GM12878 (cell line): ENCODE measurements at places on chromosomes 1 and 21. TPM values are rescaled to one million over a fixed set of nuclear protein-coding genes. Genes with fewer than 3 reads are reported as not detected.

Gene CD1D
- total RNA-seq, result 0.72 and 1.4 TPM in 2 replicates

Gene LRRC39
- 0.13 and 0.23 TPM in 2 replicates for total RNA-seq

Gene AGO3
- 16.1 and 17.6 TPM in 2 replicates for total RNA-seq

Gene PRKAA2
- not detected in 2 replicates for total RNA-seq

Gene OR2T33
- not detected in 2 replicates for total RNA-seq

Gene A3GALT2
- not detected in 2 replicates for total RNA-seq

- no peak for DNase-seq
- no peak overlapping the region for H3K4me3 ChIP-seq
- H3K4me1 ChIP-seq, result no peaks in the 10 kb centered on the region
- H3K27me3 ChIP-seq, result no peaks in the 10 kb centered on the region
- H3K36me3 ChIP-seq, result no peaks in the 10 kb centered on the region
- no peak overlapping the region for H3K27ac ChIP-seq
These were observed 362.7 kb downstream of the PTPRU start for GRCh38 chr1:29599071-29599470.

GRCh38 chr1:100643471-100644196, 75.9 kb upstream of the VCAM1 start:
- no peaks in the 10 kb centered on the region; the same call in 1 of the 2 replicates for H3K27me3 ChIP-seq
- H3K4me1 ChIP-seq, result no peaks in the 10 kb centered on the region
- no peaks in the 10 kb centered on the region for H3K36me3 ChIP-seq
- no peak overlapping the region for H3K27ac ChIP-seq

GRCh38 chr1:23799570-23800399, 769 bp downstream of the GALE start:
- peaks cover 9% of the 10 kb centered on the region for H3K4me1 ChIP-seq
- H3K4me3 ChIP-seq, result peak overlapping the region; percentile 80
- peak overlapping the region; percentile 70 for H3K27ac ChIP-seq
- H3K27me3 ChIP-seq, result no peaks in the 10 kb centered on the region
- peaks cover 6% of the 10 kb centered on the region; the same call in 1 of the 2 replicates for H3K36me3 ChIP-seq
- no peak for DNase-seq

- H3K27me3 ChIP-seq, result no peaks in the 10 kb centered on the region
- no peak for DNase-seq
- no peaks in the 10 kb centered on the region for H3K4me1 ChIP-seq
- peaks cover 16% of the 10 kb centered on the region for H3K36me3 ChIP-seq
- H3K27ac ChIP-seq, result no peak overlapping the region
These were observed 21.4 kb downstream of the TEX38 start for GRCh38 chr1:46692811-46693770.

DNA sequence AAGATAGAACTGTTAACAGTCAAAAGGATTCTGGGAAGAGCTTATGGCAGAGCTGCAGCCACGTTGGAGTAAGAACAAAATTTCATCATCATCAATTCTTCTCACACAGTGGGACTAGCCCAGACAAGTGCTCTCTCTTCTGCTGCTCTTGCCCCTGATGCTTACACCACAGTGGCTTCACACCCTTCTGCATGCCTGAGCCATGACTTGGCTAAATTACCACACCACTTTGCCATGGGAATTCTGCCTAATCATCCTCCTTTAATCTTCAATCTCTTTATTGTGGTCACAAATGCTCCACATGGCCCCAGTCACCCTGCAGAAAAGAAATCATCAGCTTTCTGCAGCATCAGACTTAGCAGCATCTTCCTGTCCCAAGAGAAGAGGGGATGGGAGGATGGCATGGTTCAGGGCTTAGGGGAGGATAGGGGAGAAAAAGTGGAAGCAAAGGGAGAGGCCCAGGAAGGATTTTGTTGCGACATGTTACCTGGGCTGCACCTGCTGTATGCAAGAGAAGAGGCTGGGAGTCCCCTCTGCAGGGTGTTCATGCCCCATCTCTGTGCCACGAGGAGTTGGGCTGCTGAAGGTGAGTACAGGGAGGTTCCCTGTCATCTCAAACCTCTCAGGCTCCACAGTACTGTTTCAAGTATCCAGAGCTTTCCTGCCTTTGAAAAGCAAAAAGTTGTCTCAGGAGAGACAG, 9.0 kb upstream of the RPTN start:
- no peak overlapping the region for H3K4me3 ChIP-seq
- no peaks in the 10 kb centered on the region for H3K27me3 ChIP-seq
- H3K36me3 ChIP-seq, result no peaks in the 10 kb centered on the region
- DNase-seq, result no peak
- peaks cover 14% of the 10 kb centered on the region for H3K4me1 ChIP-seq
- no peak overlapping the region for H3K27ac ChIP-seq

- H3K36me3 ChIP-seq, result no peaks in the 10 kb centered on the region
- H3K4me3 ChIP-seq, result no peak overlapping the region
- no peak for DNase-seq
- H3K27ac ChIP-seq, result no peak overlapping the region
These were observed 172.2 kb upstream of the IRF2BP2 start for GRCh38 chr1:234782105-234782751.

GRCh38 chr1:164565357-164565756, 6.4 kb downstream of the PBX1 start:
- DNase-seq, result no peak
- H3K36me3 ChIP-seq, result no peaks in the 10 kb centered on the region
- H3K4me1 ChIP-seq, result no peaks in the 10 kb centered on the region
- H3K4me3 ChIP-seq, result no peak overlapping the region

DNA sequence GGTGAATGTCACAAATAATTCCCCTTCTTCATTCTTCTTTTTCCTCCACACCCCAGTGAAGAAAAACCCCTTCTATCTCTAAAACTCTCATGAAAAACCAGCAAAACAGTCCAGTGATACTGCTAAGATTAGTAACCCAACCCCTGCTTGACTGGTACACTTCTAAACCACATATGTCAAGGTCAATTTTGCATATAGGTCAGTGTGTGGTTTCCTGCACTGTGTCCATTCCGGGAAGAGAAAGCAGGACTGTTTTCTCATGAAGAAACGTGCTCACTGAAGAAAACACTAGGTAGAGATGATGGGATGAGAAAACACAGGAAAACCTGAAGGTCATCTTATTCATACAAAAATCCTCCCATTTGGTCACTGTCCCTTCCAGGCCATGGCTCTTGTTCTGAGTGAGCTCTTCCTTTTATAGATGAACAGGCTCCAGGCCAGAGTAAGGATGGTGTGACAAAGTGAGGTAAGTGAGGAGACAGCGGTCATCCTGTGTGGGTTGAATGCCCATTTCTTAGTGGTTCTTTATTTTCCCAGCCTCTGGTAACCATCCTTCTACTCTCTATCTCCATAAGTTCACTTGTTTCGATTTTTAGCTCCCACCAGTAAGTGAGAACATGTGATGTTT, 122.7 kb downstream of the FASLG start:
- peak; percentile 40 for DNase-seq
- no peaks in the 10 kb centered on the region for H3K27me3 ChIP-seq
- no peak overlapping the region for H3K4me3 ChIP-seq
- H3K27ac ChIP-seq, result no peak overlapping the region
- no peaks in the 10 kb centered on the region for H3K36me3 ChIP-seq
- H3K4me1 ChIP-seq, result peaks cover 30% of the 10 kb centered on the region

- H3K4me3 ChIP-seq, result no peak overlapping the region
- no peaks in the 10 kb centered on the region for H3K27me3 ChIP-seq
- H3K36me3 ChIP-seq, result no peaks in the 10 kb centered on the region
- H3K4me1 ChIP-seq, result no peaks in the 10 kb centered on the region
- H3K27ac ChIP-seq, result no peak overlapping the region
- DNase-seq, result no peak
These were observed 42.0 kb downstream of the UBIAD1 start for GRCh38 chr1:11314959-11315358.

- H3K4me1 ChIP-seq, result peaks cover 10% of the 10 kb centered on the region; the same call in 1 of the 2 replicates
- H3K27me3 ChIP-seq, result no peaks in the 10 kb centered on the region
- no peaks in the 10 kb centered on the region for H3K36me3 ChIP-seq
These were observed 735.3 kb upstream of the ADGRL4 start for GRCh38 chr1:79741720-79742421.

DNA sequence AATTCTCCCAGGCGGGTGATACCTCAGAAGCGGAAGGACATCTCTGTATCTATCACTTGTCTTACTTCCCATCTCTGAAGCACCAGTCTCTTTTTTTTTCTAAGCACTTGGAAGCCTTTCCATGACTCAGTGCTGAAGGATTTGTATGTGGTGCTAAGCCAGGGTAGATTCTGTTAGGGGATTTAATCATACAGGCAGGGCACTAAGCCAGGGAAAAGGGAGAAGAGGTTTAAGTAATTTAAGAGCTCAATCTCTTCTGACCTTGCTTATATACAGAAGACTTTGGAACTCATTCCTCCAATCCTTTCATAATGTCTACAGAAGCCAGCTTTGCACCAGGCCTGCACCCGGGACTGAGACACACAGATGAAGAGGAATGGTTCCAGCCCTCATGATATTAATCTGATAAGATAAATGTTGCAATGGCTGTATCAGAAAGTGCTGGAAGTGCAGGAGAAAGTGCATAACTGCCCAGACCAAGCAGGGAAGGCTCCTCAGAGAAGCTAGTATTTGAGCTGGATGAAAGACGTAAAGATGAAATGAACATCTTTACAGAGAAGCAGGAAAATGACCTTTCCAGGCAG, 11.0 kb downstream of the FAM163A start:
- H3K4me3 ChIP-seq, result no peak overlapping the region
- no peaks in the 10 kb centered on the region for H3K4me1 ChIP-seq
- H3K27ac ChIP-seq, result no peak overlapping the region
- DNase-seq, result no peak

GRCh38 chr21:18252680-18253079, 8.0 kb downstream of the CHODL start:
- no peaks in the 10 kb centered on the region for H3K4me1 ChIP-seq
- no peaks in the 10 kb centered on the region for H3K36me3 ChIP-seq
- no peak overlapping the region for H3K27ac ChIP-seq
- no peak for DNase-seq

- peak; percentile 45 for DNase-seq
- H3K36me3 ChIP-seq, result peaks cover 21% of the 10 kb centered on the region
- no peak overlapping the region for H3K4me3 ChIP-seq
- 0 out of 2 replicates have a peak, but pooled peaks cover 5% of the 10 kb centered on the region for H3K4me1 ChIP-seq
- H3K27ac ChIP-seq, result no peak overlapping the region
- H3K27me3 ChIP-seq, result no peaks in the 10 kb centered on the region
These were observed 21.0 kb downstream of the SDE2 start for GRCh38 chr1:225977937-225978748.

DNA sequence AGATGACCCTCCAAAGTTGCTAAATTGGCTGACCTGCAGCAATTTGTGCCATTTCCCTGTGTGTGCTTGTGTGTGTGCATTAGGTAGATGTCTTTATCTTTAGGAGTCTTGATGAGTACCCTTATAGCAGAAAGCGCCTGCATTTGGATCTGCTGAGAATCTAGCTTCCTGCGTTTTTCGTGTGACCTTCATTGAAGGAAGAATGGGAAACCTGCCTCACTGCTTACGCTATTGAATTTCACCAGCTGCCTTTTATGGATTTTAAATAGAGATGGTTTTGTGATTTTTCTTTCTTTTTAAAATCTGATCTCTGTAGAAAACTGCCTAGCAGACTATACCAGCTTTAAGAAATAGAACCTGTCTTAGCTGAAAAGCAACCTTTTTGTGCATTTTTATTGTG, 124.5 kb downstream of the CACHD1 start:
- no peak overlapping the region for H3K27ac ChIP-seq
- DNase-seq, result no peak
- no peaks in the 10 kb centered on the region for H3K4me1 ChIP-seq
- no peaks in the 10 kb centered on the region for H3K27me3 ChIP-seq
- H3K36me3 ChIP-seq, result no peaks in the 10 kb centered on the region

DNA sequence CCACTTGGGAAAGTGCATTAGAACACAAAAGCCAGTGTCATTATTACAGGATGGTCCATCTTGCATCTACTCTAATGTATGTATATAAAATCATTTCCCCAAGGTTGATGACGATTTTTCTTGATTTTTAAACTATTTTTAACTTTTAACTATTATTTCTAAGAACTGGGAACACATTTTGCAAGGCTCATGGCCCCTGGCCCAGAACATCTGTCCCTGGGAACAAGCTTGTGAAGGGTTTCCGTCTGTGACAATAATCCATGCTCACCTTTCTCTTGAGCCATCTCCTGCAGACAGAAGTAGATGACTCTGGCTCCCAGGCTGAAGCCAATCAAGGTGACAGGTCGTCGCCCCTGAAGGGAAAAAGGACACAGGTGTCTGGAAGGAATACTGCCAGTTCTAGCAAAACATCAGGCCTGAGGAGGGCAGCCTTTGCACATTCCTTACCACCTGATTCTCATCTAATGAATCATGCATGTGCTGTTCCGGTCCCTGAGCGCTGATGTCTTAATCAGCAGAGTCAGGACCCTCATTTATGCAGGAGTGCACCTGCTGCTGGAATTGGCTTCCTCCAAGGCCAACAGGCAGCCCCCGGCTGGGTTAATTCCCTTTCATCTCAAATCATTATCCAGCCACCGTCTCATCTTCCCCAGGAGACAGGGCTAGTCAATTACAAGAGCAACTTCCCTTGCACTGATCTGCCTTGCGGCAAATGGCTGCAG, 62.5 kb downstream of the TMCO4 start:
- no peaks in the 10 kb centered on the region for H3K27me3 ChIP-seq
- H3K4me3 ChIP-seq, result no peak overlapping the region
- H3K36me3 ChIP-seq, result no peaks in the 10 kb centered on the region; the same call in 1 of the 2 replicates
- no peak for DNase-seq
- H3K27ac ChIP-seq, result no peak overlapping the region

DNA sequence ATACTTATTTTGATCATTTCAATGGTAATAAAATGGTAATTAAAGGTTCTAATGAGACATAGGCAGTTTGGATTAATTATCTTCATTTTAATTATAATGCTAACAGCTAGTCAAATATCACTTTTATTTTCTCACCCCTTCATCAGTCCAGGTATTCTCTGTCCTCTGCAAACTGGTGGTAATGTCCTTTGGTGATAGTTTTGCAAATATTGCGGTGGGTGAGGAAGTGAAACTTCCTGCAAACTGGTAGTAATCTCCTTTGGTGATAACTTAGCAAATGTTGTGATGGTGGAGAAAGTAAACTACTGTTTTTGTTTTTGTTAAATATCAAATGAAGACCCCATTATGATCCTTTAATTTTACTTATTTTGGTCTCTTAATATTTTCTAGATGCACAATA, 209.0 kb downstream of the AMY1C start:
- DNase-seq, result no peak
- H3K36me3 ChIP-seq, result no peaks in the 10 kb centered on the region
- H3K27me3 ChIP-seq, result no peaks in the 10 kb centered on the region
- no peak overlapping the region for H3K27ac ChIP-seq
- no peak overlapping the region for H3K4me3 ChIP-seq
- no peaks in the 10 kb centered on the region for H3K4me1 ChIP-seq

DNA sequence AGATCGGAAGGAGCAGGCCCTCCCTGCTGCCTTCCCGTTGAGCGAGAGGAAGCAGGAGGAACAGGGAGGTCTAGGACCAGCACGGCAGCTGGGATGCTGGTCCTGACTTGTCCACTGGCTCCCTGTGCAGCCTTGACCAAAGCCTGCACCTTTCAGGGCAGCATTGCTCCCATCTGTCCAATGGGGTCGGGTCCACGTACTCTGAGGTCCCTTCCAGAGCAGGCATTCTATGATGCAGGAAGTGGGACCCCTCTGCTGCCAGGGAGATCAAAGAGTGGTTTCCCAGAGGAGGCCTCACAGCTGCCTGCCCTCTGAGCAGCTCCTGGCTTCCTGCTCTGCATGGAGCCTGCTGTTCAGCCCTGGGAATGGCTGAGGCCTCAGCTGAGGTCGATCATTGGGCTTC, 21.7 kb upstream of the ZNF362 start:
- H3K27ac ChIP-seq, result no peak overlapping the region
- no peak for DNase-seq
- no peaks in the 10 kb centered on the region for H3K36me3 ChIP-seq
- H3K27me3 ChIP-seq, result no peaks in the 10 kb centered on the region
